ENCODE measurements at places on chromosomes 1 and 21.

DNA sequence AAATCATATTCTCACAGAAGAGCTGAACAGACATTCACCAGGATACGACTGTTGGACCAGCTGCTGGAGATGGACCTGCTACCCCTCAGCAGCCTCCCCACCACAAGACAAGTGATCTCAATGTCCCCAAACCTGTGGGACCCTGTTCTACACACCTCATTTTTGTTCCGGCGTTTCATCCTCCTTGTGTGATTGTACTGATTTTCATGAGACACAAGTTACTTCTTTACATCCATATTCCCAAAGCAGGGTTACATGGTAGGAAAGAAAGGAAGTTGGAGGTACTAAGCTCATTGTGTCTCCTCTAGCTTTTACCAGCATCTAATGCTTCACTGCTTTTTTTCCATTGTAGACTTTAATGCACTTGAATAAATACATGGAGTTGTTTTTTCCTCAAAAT is 8.7 kb downstream of the ADAMTS1 start:
- DNase-seq, result no peak

- no peak for DNase-seq
These were observed 15.8 kb downstream of the TSPAN2 start for GRCh38 chr1:115073298-115074087.

GRCh38 chr1:47837056-47837830 is 159.9 kb downstream of the TRABD2B start:
- no peak for DNase-seq

DNA sequence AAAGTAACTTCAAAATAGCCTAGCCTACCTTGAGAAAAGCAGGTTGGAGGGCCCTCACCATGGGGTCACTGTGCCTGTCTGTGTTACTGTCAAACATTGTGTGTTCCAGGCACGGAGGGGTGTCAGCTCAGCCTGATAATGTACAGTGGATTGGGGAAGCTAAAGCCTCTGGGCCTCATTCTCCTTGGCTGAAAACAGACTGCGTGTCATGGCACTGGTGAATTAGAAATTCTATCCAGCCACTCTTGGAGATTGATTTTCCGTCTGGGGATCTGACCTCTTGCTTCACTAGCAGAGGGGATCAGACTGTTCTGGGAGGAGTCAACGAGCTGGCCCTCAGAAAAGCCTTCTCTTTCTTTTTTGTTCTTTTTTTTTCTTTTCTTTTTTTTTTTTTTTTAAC is 123.5 kb upstream of the HOOK1 start:
- DNase-seq, result no peak

- no peak for DNase-seq
These were observed 195.0 kb upstream of the RGS18 start for GRCh38 chr1:191963286-191963685.

- DNase-seq, result no peak
These were observed 1.8 kb upstream of the FCRL6 start for GRCh38 chr1:159800177-159800930.

DNA sequence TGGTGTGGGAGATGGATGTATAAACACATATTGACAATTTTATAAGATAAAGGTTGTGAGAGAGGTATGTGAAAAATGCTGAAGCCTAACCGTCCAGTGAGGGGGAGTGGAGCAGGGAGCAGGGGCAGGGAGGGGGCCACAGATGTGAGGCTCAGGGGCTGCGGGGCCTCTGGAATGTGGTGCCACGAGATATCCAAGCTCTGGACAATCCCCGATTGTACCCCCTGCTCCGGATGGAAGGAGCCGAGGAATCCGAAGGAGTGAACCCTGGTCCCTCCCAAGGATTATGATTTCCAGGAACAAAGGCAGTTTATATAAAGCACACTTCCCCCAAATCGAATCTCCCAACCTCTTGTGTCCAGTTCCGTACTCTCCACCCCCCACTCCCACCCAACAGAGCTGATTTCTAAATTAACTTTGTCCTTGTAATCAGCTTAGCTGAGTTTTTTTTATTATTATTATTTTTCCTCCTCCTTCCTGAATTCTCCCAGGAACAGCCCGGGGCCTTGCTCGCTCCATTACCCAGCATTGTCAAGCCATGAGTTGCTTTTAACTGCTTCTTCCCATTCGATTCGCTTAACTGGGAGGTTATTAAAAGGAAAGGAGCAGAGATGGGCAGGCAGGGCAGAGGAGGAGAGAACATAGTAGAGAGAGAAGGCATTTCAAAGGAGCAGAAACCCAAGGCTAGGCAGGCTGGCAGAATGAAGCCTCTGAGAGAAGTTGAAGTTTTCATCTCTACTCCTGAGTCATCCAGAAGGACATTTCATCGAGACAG is 9.4 kb downstream of the KIRREL1 start:
- no peak for DNase-seq

GRCh38 chr1:3930301-3931006 is 30.4 kb upstream of the C1orf174 start:
- DNase-seq, result no peak

DNA sequence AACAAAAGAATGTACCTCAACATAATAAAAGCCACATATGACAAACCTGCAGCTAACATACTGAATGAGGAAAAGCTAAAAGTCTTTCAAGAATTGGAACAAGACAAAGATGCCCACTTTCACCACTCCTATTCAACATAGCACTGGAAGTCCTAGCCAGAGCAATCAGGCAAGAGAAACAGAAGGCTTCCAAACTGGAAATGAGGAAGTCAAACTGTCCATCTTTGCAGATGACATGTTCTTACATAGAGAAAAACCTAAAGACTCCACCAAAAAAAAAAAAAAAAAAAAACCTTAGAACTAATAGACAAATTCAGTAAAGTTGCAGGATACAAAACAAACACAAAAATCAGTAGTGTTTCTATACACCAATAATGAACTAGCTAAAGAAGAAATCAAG is 20.2 kb downstream of the NSL1 start:
- no peak for DNase-seq
